ENCODE measurements at places on chromosomes 6 and 20. TPM values are rescaled to one million over a fixed set of nuclear protein-coding genes. Genes with fewer than 3 reads are reported as not detected.

DNA sequence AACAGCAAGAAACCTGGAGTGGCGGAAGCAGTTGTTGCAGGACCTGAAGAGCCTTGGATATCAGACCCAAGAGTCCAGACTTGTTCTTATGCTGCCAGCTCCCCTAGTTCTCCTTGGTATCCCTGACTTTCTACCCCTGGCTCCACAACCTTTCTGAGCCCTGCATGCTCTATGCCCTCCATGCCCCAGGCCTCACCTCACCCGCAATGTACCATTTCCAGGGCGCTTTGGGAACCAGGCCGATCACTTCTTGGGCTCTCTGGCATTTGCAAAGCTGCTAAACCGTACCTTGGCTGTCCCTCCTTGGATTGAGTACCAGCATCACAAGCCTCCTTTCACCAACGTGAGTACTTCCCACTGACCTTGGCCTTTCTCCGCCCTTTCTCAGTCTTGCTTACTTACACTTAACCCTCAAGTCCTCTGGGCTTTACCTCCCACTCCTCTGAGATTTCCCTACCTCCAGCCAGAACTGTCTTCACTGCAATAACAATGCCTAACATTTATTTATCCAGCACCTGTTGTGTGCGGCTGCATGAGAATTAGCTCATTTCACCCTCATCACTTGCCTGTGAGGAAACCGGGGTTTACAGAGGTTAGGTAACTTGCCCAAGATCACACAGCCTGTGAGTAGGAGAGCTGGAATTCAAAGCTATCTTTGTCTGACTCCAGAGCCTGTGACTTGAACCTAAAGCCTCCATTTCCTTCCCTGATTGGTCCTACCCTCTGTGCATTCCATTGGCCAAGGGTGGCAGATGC lies 2.3 kb downstream of the POFUT1 start:
- no peak for DNase-seq

DNA sequence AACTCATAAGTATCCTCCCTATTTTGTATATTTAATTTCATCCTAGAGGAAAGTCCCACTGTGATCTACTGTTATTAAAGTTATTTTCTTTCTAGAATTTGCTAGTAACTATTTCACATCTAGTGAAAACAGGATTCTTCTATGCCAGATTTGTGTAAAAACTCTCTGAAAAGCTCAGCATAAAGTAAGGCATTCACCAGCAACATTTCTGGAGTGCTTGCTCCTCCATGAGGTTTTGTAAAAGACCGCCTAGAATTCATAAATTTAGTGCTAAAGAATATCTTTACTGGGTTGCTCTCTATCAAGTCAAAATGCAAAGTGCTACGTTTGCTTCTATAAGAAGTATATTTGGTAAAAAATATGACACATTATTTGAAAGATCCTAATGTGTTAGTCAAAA lies 173.5 kb upstream of the IRAK1BP1 start:
- DNase-seq: no peak

DNA sequence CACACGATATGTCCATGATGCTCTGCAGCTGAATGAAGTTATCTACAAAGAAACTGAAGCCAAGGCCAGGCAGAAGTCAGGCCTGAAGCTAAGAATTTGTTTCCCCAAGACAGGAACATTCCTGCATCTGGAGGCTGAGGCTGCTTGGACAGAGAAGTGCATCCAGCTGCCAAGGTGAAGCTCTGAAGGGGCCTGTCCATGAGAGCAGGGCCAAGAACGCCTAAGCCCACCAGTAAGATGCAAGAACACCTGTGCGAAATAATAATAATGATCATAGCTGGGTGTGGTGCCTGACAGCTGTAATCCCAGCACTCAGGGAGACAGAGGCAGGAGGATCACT lies 37.7 kb upstream of the B4GALT5 start:
- DNase-seq: no peak

- no peak for DNase-seq
Measured at GRCh38 chr6:4950836-4951533, 52.9 kb downstream of the RPP40 start.

DNA sequence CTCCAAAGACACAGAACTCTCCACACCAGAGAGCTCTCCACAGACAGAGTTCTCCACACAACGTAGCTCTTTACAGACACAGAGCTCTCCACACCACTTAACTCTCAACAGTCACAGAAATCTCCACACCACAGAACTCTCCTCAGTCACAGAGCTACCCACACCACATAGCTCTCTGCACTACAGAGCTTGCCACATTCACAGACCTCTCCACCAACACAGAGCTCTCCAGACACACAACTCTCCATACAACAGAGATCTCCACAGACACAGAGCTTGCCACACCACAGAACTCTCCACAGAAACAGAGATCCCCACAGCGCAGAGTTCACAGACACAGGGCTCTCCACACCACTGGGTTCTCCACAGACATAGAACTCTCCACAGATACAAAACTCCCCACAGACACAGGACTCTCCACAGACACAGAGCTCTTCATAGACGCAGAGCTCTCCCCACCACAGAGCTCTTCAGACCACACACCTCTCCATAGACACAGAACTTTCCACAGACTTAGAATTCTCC lies 52.5 kb downstream of the ERMARD start:
- DNase-seq: no peak

GRCh38 chr6:33292996-33293682 lies 3.7 kb downstream of the PFDN6 start:
- no peak for DNase-seq

- DNase-seq: no peak
Measured at GRCh38 chr6:98526465-98526864, 307.9 kb upstream of the POU3F2 start.

Gene AGER
- 0.15 TPM for total RNA-seq

Gene FIG4
- total RNA-seq: 15.4 TPM

Gene ZC2HC1B
- total RNA-seq: not detected

Gene PREX1
- total RNA-seq: 1.5 TPM
